Fibroblast of skin of abdomen (primary cell): ENCODE measurements at places on chromosomes 2 and 18.

- no peak for DNase-seq
These were observed 265.4 kb upstream of the DLGAP1 start for GRCh38 chr18:4720518-4720917.

DNA sequence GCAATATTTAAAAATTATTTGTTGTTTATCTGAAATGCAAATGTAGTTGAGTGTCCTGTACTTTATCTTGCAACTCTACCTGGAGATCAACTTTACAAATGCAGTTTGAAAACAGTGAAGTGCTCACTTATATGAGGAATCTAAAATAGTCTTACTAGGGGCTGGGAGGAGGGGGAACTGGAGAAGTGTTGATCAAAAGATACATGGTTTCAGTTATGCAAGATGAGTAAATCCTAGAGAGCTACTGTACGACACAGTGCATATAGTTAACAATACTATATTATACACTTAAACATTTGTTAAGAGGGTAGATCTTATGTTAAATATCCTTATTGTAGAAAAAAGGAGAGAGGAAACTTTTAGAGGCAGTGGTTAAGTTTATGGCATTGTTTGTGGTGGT lies 241.9 kb downstream of the BCL11A start:
- DNase-seq: no peak

DNA sequence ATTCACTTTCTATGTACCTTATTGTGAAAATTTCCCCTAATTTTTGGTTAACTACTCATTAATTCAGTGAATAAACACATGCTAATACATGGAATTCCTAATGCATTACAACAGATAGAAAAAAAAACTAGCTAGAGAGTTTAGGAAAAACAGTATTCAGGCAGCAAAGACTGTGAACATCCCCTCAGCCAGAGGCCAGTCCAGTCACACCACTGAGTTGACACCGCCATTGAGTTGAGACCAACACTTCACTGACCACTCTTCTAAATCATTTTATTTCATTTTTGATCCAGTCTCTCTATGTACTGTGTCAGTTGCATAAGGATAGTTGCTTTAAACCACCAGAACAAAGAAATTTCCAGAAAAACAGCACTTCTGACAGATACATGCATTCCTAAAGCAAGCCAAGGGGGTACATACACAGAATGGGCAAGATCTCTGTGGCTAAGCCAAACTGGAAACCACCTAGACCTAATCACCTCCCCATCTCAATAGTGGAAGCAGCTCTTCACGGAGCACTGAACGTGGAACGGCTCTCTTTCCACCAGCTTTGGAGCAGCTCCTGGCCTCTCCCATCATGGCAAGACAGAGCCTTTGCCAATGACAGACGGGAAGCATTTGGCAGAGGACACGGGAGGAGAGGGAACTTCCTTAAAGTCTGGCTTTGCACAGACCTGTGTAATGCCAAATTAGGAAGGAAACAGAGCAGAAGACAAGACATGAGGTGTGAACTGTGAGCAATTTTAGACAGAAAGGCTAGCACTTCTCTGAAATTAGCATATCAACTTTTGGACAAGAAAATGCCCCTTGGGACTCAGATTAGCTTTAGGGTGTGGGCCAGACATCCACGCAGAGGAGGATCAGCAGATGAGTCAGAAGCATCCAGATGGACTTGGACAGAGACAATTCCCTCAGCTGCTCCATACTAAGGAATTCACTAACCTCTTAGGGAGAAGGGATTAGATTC lies 36.4 kb downstream of the CACNB4 start:
- DNase-seq: peak; percentile 91

DNA sequence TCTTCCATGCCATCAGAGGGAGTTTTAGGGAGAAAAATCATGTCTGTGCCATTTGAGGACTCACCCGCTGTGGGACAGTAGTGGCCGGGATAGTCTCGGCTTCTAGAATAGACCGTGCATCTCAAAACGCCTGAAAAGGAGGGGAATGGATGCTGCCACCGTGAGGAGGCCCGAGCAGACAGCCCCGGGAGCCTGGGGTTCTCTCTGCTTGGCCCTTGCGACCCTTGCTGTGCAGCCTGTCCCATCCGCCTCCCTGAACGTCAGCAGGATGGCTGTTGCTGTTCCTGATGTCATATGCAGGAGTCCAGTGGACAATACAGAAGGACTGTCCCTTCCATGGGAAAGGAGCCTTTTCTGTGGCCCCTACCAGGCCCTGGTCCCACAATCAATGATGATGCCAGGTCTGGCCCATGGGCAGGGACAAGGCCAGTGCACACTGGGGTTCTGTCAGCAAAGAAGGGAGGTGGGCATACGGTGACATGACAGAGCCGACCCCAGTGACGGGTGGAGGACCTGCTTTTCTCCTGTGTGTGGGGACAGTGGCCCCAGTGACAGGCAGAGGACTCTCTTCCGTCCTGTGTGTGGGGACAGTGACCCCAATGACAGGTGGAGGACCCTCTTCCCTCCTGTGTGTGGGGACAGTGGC lies 58.8 kb downstream of the ACKR3 start:
- no peak for DNase-seq

DNA sequence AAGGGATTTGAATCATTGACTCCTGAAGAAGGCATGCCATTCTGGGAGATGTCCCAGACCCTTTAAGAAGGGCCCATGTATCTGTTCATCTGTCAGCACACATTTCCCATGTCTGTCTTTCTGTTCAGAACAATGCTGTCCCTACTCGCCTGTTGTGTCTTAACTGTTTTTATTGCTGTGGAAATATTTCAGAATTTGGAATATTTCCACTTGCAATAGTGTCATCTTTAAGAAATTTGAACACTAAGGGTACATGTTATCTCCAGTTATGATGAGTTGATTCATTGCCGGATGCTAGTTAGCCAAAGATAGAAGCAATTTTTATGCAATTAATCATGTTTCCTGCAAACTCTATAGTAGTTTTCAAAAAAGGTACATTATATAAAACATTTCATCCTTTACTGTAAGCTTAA lies 36.9 kb upstream of the NT5C1B start:
- peak; percentile 87 for DNase-seq

DNA sequence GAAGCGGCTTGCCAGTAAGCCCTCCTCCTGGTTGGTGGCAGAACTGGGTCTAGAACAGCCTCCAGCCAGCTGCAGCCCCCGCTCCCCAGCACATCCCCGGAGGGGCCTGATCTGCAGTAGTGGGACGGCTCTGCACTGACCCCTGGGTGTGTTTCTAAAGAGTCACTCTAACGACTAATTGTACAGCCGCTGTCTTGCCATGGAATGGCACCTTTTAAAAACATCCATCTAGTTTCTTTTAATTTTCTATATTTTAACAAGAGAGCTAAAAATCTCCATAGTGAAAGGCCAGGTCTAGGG lies 82.0 kb downstream of the MTCL1 start:
- DNase-seq: no peak

DNA sequence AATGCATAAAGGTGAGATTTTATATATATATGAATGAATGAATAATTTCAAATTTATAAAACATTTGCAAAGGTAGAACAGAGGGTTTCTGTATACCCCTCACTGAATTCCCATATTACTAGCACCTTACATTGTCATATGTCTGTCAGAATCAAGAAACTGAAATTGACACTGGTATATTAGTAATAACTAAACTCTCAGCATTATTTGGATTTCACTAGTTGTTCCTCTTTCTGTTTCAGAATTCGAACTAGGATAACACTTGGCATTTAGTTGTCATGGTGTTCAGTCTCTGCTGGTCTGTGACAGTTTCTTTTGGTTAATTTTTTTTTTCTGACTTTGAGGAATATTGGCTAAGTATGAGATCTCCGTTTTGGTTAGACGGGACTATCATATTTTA lies 275.9 kb downstream of the DCC start:
- no peak for DNase-seq

GRCh38 chr2:232516551-232516950 lies 3.6 kb upstream of the PRSS56 start:
- no peak for DNase-seq

- DNase-seq: peak; percentile 57
These were observed 3.5 kb upstream of the SLC9A2 start for GRCh38 chr2:102615620-102616436.

DNA sequence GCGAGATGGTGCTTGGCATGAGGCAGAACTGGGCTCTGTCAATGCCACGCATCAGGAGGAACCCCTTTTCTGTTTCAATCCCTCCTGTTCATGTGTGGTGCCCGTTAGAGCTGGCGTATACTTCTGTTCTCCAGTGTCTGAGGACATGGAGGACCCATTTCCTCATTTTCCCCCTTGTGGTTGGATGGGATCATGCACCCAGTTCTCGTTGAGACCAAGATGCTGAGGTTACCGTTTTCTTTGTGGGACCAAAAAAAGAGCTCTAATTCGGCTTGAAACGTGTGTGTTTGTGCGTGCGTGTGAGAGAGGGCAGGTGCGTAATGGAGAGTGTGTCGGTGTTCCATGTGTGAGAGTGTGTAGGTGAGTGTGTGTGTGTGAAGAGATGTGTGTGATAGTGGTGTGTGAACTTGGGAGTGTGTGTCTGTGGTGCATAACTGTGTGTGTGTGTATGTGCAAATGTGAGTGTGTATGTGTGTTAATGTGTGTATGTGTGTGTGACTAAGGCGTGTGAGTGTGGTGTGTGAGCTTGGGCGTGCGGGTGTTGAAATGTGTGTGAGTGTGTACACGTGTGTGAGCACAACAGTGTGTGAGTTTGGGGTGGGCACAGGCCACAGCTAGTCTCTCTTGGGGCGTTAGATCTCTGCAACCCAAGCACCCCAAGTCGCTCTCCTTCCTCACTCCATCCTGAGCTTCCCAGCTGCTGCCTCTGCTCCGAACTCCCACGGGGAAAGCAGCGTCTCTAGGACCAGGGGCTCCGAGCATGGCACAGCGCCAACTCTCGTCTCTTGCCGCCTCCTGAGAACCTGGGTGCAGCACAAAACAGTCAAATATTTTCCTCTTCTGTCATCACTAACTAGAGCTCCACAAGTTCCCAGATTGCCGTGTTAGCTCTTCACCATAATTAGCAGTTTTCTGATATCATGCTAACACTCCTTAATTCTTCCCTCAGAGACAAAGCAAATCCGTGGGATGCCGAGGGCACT lies 75.8 kb downstream of the LONRF2 start:
- no peak for DNase-seq
